ENCODE measurements at places on chromosomes 5 and 9.

GRCh38 chr9:102521097-102521755, 473.9 kb upstream of the CYLC2 start:
- no peak for DNase-seq

DNA sequence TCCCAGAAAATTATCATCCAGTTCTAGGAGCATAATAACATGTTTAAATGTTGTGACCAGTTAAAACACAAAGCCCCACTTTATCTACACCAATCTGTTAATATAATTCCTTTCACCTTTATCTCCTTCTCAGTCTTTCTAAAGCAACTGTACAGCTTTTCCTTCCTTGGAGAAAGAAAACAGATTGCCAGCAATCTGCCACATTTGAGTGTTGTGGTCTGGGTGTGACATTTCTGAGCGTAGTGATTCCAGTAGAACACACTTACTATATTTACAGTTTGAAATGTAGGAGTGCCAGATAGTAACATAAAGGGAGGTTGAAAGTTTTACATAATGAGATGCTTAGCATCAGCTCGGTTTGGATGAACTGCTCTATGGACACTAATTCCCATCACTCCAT, 76.1 kb downstream of the KCNN2 start:
- DNase-seq: no peak

DNA sequence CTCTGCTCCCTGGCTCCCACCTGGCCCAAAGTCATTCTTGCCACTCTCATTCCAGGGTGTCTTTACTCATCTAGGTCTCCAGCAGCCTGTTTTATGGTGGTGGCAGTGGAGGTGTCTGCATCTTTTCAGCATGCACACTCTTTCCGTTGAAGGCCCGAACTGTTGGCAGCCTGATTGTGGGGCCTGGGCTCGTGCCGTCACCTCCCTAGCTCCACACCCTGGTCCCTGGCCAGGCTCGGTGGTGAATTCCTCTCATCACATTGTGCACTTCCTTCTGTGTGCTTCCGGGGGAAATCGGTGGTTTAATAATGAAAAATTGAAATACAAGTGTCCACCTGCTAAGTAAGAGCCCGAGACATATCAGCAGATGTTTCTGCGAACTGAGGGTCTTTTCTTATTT, 214.3 kb downstream of the TRIO start:
- no peak for DNase-seq

- DNase-seq: no peak
These were observed 140.5 kb downstream of the NPR3 start for GRCh38 chr5:32851559-32852173.

DNA sequence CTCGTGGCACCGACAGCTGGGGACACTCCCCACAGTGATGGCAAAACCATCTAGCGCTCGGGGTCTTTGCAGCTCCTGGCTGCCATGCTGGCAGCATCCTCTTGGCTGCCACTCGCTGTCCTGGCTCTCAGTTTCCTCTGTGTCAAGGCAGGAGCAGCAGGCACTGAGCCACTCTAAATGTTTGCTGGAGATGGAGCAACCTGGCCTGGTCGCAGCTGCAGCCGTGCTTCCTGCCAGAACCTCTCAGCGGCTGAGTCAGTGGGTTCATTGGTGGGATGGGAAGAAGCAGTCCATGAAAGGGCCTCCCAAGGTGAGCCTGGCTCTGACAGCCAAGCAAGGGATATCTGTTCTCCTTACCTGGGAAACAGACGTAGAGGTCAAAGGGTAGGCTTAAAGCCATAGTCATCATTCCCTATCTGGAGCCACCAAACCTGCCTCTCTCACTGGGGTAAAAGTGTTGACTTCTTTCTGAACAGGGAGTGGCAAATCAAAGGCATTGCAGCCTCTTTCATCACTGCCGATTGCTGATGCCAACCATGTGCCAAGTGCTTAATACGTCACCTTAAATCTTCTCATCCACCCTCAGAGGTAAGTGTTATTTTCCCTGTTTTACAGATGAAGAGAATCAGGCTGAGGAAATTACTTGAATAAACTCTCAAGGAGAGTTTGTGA, 304.8 kb upstream of the ZNF462 start:
- no peak for DNase-seq

GRCh38 chr5:31730139-31730538, 91.2 kb downstream of the PDZD2 start:
- DNase-seq: no peak

GRCh38 chr5:168207450-168208029, 83.9 kb upstream of the WWC1 start:
- DNase-seq: no peak

GRCh38 chr5:179553875-179554274, 3.5 kb downstream of the RUFY1 start:
- DNase-seq: no peak

GRCh38 chr9:72476617-72477437, 44.6 kb upstream of the TMC1 start:
- no peak for DNase-seq

GRCh38 chr5:71695071-71695470, 24.0 kb upstream of the CARTPT start:
- no peak for DNase-seq

Data from WERI-Rb-1 (cell line).